Activated B cell treated with CpG ODN at 0.5 μM for 24 hours (primary cell): ENCODE measurements at places on chromosomes 7 and 10.

- DNase-seq, result no peak
Observed at GRCh38 chr7:55570939-55571338, 1.4 kb downstream of the VOPP1 start.

DNA sequence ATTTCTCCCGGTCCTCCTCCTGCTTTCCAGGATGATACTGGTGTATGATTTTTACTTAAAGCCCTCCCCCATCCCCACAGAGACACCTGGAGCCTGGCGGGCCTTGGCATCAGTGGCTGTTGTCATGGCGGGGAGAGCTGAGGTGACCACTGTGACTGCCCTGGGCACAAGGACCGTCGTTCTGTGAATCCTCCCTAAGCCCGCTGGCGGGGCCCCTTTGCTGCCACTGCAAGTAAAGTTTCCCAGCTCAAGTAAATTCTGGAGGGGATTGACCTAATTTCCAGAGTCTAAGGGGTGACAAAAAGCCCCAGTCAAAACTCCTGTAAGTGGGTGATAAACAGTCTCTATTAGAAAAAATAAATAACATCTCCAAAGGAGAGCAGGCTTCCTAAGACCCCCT is 393.2 kb upstream of the PODXL start:
- no peak for DNase-seq

DNA sequence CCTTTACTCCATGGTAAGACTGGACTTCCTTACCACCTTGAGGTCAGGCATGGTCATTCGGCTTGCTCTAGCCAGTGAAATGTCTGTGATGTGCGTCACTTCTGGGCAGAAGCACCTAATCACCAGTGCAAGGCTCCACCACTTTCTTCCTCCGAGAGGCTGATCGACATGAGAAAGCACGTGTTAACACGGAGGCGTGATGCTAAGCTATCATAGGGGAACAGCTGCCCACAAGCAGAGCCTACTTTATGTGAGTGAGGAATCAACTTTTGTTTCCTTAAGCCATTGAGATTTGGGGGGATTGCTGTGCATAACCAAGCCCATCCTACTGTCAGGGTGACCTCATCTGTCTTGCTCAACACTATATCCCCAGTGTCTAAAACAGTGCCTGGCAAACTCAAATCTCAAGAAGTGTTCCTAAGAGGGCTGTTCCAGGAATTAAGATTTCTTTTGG is 23.1 kb upstream of the SAR1A start:
- DNase-seq, result no peak

- no peak for DNase-seq
Observed at GRCh38 chr10:72323771-72324191, 30.9 kb downstream of the DNAJB12 start.

DNA sequence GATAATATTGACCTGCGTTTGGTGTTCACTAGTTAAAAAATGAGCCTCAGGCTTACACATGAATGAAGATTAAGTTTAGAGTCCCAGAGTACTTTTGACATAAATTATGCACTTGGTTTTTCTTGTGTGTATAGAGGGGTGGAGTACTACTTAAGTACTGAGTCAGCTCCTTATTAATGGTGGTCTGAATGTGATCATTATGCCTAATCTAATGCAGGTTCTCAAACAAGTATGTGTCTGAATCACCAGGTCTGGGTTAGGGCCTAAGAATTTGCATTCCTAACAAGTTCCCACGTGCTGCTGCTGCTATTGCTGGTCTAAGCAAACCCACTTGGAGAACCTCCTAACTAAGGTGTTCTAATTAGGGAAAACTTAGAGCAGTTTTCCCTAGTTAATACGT is 30.7 kb upstream of the STOX1 start:
- no peak for DNase-seq

- DNase-seq, result peak; percentile 43
Observed at GRCh38 chr7:157010588-157011332, at the start of gene MNX1. TSS of gene MNX1 (minus strand) at chr7:157010663. CDS start at chr7:157010350, 313 bp downstream.

- no peak for DNase-seq
Observed at GRCh38 chr10:42830237-42830636, 47.6 kb downstream of the BMS1 start.

DNA sequence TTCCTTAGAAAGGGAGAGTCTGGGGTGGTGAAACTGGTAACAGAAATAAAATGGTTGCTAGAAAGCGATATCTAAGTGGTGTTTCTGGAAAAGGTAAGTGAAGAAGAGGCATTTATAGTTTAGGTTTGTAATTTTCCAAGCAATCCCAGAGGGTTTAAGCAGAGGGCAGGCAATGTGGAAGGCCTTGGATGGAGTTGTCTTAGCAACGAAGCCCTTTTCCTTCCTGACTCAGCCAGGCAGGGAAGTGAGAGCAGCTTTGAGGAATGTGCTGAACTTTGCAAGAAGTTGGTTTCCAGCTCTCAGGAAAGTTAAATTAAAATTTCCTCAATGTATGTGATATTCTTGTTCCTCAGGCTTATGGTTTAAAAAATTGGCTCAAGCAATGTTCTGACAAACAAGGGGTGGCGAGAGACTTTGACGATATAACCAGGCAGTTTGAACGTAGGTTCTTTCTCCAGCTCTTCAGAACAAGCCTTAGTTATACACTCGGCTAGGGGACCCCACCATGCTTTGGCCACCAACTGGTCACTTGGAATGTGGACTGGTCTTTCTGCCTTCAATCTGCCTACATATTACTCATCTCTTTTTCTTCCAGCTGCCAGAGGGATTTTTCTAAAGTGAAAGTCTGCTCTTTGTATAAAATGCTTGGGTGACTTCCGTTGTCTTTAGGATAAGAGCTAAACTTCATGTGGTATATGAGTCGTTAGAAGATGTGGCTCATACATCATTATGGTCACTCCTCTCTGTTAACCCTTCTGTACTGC is 66.9 kb upstream of the SLC25A13 start:
- DNase-seq, result no peak

GRCh38 chr10:100888957-100889356 is 23.8 kb upstream of the SLF2 start:
- DNase-seq, result no peak

GRCh38 chr10:70619271-70620019 is 16.9 kb upstream of the PRF1 start:
- DNase-seq, result no peak

DNA sequence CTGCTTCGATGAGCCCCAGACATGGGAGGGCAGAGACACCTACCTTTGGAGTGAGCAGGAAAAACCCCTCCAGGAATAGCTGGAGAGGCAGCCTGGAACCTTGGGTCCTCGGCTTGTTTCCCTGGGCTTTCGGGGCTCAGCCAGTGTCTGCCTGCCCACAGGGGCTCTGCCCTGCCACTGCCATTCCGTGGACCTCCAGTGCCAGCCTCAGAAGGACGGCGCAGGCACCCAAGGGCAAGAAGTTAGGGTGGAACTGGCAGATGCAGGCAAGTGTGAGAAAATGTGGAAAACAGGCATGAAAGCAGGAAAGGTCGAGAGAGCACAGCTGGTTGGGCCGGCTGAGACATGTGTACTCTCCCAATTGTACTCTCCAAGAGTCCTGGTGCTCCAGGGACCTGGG is 281.5 kb downstream of the GRID1 start:
- DNase-seq, result no peak

DNA sequence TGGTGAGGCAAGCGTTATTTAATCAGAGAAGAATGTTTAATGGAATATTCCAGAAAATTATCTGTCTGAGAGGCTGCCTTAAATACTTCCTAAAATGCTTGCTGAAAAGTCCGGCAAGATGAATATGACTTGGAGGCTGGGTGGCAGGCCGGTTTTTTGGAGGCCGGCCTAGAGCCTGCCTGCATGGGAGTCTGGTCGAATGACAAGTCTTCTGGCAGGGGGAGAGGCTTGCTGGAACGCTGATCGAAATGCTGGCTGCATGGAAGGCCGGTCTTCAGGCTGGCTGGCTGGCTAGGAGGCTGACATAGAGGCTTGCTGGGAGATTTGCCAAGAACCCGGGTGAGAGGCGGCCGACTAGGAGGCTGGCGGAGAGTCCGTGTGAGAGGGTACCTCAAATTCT is 135.7 kb downstream of the OR13A1 start:
- DNase-seq, result no peak

GRCh38 chr7:46215987-46216567 is 295.0 kb upstream of the IGFBP3 start:
- DNase-seq, result no peak

- DNase-seq, result no peak
Observed at GRCh38 chr10:103874730-103875129, 19.4 kb upstream of the SH3PXD2A start.

GRCh38 chr10:47349941-47350371 is 1.8 kb downstream of the RBP3 start:
- DNase-seq, result no peak

GRCh38 chr7:101746314-101746713 is 71.1 kb upstream of the CUX1 start:
- DNase-seq, result no peak

DNA sequence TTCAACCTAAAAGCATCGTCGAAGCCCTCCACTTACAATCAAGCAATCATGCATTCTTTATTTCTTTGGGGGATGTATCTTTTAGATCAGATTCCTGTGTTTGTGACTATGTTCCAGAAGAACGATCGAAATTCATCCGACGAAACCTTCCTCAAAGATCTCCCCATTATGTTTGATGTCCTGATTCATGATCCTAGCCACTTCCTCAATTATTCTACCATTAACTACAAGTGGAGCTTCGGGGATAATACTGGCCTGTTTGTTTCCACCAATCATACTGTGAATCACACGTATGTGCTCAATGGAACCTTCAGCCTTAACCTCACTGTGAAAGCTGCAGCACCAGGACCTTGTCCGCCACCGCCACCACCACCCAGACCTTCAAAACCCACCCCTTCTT is 13.8 kb downstream of the GPNMB start:
- no peak for DNase-seq

GRCh38 chr10:50322077-50322476 is 70.8 kb upstream of the ASAH2 start:
- DNase-seq, result no peak

- no peak for DNase-seq
Observed at GRCh38 chr7:31099451-31100444, 47.6 kb downstream of the ADCYAP1R1 start.

DNA sequence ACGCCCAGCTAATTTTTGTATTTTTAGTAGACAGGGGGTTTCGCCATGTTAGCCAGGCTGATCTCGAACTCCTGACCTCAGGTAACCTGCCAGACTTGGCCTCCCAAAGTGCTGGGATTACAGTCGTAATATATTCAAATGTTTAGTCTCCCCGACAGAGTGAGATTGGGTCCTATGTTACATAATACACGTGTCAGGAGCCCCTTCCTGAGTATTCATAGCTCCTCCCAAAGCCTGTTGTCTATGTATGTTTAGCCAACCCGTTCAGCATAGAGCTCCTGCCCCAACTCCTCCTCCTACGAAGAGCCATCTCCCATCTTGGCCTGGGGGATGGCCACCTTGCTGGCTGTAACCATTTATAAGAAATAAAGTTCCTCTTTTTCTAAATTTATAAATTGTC is 2.7 kb upstream of the PPP2R2D start:
- no peak for DNase-seq

GRCh38 chr7:148121847-148122246 is 468.7 kb upstream of the C7orf33 start:
- DNase-seq, result no peak

DNA sequence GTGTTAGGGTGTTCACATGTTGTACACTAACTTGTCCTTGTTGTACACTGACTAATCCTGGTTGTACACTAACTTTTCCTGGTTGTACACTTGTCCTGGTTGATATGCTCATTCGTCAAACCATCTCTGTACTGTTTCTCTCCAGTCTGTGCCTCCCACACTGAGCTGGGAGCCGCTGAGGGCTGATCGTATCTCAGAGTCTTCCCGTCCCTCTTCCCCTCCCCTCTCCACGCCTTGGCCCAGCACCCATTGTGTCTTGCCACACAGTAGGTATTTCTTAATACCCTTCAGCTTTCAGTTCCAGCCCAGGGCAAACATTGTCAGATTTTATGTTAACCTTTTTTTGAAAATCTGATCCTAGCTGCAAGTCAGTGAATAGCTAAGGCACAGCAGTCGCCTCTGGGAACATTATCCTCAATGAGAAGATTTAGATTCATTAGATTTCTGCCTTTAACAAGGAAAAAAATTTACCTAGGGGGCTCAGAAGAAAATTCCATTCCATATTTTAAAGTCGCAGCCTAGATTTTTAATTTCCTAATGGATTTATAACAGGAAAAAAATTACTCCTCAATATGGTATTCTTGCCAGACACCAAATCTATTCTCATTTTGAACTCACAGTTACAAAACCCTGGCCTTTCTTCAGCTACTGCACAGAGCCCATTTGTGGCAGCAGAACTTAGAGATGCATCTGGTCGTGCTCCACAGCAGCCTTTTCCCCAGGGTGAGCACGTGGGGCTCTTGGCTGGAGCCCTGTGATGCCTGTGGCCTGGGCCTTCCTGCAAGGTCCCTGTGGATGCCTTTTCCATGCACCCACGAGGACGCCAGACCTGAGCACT is 33.0 kb upstream of the CHST15 start:
- no peak for DNase-seq

DNA sequence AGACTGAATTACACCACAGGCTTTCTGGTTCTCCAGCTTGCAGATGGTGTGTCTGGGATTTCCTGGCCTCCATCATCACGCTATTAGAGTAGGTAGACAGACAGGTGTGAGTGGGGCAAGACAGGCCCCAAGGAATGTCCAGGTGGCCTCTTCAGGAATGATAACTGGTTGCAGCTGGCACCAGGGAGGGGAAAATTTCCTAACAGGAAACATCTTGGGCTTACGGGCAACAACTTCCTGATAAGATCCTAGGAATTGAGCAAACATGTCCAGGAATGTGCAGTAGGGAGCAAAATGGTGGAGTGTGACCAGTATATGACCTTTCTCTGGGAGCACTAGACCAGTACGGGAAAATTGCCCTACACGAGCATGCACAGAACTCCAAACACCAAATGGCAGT is 11.3 kb downstream of the XRCC2 start:
- DNase-seq, result no peak

GRCh38 chr10:28928484-28928883 is 251.2 kb downstream of the BAMBI start:
- no peak for DNase-seq
